ENCODE measurements at places on chromosomes 13 and 19.

DNA sequence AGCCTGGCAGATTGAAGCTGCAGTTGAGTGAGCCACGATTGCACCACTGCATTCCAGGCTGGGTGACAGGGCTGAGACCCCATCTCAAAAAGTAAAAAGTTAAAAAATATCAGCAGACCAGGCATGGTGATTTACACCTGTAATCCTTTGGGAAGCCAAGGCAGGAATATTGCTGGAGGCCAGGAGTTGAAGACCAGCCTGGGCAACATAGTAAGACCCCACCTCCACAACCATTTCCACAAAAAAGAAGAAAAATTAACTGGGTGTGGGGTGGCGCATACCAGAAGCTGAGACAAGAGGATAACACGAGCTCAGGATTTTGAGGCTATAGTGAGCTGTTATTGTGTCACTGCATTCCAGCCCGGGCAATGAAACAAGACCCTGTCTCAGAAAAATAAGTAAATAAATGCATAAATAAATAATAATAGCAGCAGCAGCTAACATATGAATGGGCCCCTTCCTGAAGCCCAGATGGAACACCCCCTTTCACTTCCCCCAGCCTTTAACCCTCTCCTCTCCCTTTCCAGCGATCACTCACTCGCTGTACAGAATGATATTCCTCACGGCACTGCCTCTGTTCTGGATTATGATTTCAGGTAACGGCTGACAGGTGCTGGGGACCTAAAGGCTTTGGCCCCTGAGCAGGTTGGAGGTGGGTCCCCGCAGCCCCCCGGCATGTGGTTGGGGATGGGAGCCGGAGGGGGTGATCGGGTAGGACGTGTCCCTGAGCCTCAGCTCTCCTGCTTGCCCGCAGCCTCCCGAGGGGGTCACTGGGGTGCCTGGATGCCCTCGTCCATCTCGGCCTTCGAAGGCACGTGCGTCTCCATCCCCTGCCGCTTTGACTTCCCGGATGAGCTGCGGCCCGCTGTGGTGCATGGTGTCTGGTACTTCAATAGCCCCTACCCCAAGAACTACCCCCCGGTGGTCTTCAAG, 3.2 kb downstream of the MAG start:
- no peak for DNase-seq

DNA sequence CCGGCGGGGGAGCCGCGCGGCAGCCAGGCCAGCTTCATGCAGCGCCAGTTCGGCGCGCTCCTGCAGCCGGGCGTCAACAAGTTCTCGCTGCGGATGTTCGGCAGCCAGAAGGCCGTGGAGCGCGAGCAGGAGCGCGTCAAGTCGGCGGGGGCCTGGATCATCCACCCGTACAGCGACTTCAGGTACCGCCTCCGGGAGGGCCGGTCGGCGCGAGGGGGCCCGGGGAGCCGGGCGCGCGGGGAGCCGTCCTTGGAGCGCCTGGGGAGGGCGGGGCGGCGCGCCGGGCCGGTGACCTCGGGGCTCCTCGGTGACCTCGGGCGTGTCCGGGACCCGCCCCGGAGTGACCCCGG, 690 bp downstream of the HCN2 start:
- DNase-seq = peak; percentile 54

GRCh38 chr13:49553888-49554287, 31.5 kb downstream of the RCBTB1 start:
- DNase-seq = no peak

- DNase-seq = no peak
These were observed 204.6 kb upstream of the TSC22D1 start for GRCh38 chr13:44780591-44781280.

GRCh38 chr13:30845297-30846214, 60.5 kb upstream of the MEDAG start:
- peak; percentile 36 for DNase-seq

DNA sequence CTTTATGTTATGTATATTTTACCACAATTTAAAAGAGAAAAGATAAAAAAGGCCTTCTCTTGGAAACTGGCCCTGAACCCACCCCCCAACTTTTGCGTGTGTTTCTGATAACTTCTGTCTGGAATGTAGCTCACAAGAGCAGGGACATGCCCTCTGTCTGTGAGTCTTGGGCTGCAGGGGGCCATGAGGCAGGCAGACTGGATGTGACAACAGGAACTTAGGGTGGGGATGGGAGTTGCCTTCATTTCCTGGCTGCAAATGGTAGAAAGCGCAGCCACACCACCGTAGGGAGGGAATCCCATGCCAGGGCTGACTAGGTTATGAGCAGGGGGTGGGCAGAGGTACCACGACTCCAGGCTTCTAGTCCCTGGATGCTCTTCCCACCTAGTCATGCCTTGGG, 21.9 kb downstream of the CILP2 start:
- no peak for DNase-seq

Data from EH (cell line).